ENCODE measurements at places on chromosomes 2 and 18.

- no peak for DNase-seq
These were observed 16.9 kb downstream of the CASP10 start for GRCh38 chr2:201199847-201200246.

DNA sequence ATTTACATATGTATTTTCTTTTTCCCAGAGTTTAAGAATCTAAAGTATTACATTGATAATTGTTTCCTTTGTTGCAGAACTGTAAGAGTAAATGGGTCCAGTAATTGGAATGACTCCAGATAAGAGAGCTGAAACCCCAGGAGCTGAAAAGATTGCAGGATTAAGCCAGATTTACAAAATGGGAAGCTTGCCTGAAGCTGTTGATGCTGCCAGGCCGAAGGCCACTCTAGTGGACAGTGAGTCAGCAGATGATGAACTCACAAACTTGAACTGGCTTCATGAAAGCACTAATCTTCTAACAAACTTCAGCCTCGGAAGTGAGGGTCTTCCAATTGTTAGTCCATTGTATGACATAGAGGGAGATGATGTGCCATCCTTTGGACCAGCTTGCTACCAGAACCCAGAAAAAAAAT is 183.8 kb upstream of the STON1 start:
- DNase-seq, result no peak

- no peak for DNase-seq
These were observed 28.9 kb upstream of the ITGA6 start for GRCh38 chr2:172398440-172398839.

GRCh38 chr2:237987268-237987667 is 20.5 kb downstream of the UBE2F start:
- no peak for DNase-seq

- DNase-seq, result no peak
These were observed 1228.7 kb upstream of the DDX18 start for GRCh38 chr2:116585669-116586327.

- no peak for DNase-seq
These were observed 15.9 kb upstream of the CPS1 start for GRCh38 chr2:210540471-210540870.

DNA sequence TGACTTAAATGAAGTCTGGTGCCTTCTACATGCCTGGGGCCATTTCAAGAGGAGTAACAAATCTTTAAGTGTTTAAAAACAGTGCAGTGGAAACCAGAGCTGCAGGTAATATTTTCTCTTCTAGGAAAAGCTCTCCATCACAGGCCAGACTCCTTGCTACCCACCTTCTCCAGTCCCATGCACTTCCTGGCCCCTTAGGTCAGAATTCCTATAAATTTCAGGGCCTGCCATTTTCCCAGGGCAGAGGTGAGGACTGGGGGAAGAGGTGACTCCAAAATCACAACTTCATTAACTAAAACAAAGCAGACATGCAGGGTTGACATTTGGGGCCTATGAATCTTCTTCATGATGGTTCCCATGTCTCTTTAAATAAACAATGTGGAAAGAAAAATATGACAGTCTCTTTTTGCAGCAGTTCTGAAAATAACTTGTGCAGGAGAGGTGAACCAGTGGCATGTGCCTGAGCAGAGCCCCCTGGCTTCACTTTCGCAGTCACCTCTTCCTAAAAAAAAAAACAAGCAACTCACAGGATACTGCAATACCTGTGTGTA is 63.7 kb upstream of the TANC1 start:
- DNase-seq, result no peak

- no peak for DNase-seq
These were observed 74.4 kb upstream of the CYP20A1 start for GRCh38 chr2:203164311-203164935.

DNA sequence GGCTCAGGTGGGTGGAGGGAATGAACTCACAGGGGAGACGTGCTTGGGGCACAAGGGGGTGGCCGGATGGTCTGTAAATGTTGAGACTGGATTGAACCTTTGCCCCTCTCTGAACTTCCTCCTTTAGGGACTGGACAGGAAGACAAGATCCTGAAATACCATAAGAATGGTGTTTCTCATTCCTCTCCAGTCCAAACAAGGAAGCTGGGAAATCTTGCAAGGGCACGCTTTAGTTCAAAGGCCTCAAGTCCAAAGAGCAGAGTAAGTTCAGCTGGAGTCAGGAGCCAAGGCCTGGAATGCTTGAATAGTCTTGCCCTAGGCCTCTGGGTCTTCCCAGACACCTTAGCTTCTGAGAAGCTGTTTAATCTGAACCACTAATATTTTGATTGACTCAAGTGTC is 52.4 kb upstream of the SIX3 start:
- DNase-seq, result no peak

GRCh38 chr2:196370381-196370780 is 199.0 kb upstream of the STK17B start:
- DNase-seq, result no peak

- DNase-seq, result no peak
These were observed 434.1 kb upstream of the CHST9 start for GRCh38 chr18:27619090-27619772.

- no peak for DNase-seq
These were observed 36.3 kb downstream of the ZNF516 start for GRCh38 chr18:76458522-76459311.

DNA sequence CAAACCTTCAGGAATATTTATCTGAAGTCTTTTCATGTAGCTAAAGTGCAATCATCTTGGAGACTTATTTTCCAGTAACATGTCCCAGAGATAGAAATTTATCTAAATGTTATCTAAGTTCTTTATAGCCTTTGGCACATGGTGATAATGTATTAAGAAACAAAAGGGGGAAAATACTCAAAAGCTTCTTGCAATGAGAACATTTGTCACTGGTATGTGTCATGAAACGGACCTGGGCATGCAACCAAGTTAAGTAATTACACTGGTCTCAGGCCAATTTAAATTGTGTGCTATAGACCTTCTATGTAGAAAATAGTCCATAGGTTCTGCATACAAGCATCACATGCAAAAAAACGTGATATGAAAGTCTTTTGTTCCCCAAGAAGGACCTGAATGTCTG is 136.2 kb downstream of the SLC8A1 start:
- DNase-seq, result no peak

DNA sequence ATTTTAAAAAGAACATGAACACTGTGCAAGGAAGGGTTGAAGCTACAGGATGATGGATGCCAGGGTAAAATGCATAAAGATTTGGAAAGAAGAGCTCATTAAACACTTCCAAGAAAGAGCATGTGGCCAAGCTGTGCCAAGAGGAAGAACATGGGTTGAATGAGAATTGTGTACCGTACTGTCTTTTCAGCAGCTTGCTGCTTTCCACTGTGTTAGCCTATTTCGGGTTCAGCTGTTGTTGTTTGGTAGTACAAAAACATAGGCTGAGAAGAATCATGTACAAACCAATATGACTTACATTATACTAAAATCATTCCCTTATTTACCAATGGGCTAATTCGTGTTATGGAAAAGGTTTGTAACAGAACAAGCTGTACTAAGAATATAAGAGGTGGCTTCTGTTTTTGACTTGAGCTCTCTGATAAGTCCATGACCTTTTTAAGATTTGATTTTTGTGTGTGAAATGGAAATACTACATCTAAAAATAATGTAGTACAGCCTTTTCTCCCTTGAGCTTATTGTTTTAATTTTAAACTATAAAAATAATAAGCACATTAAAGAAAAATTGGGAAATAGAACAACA is 188.3 kb upstream of the STON1 start:
- no peak for DNase-seq

DNA sequence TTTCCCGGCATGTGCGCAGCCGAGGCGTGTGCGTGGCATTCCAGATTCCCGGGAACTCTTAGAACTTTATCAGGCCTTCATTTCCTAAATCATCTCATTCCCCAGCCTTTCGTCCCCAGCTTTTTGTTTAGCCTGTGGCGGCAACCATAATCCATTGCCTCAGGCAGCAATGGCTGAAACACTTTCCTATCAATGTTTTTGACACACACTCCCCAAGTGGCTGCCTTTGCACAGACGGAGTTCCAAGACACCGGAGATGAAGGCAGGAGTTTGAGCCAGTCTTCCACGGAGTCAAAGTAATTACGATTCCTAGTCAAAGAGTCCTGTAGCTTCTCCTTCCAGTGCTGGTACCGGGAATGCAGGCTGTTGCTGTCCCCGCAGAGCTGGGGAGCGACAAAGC is 64.8 kb downstream of the KCNG2 start:
- no peak for DNase-seq

- DNase-seq, result no peak
These were observed 567.4 kb downstream of the ARHGAP15 start for GRCh38 chr2:143696651-143697050.

DNA sequence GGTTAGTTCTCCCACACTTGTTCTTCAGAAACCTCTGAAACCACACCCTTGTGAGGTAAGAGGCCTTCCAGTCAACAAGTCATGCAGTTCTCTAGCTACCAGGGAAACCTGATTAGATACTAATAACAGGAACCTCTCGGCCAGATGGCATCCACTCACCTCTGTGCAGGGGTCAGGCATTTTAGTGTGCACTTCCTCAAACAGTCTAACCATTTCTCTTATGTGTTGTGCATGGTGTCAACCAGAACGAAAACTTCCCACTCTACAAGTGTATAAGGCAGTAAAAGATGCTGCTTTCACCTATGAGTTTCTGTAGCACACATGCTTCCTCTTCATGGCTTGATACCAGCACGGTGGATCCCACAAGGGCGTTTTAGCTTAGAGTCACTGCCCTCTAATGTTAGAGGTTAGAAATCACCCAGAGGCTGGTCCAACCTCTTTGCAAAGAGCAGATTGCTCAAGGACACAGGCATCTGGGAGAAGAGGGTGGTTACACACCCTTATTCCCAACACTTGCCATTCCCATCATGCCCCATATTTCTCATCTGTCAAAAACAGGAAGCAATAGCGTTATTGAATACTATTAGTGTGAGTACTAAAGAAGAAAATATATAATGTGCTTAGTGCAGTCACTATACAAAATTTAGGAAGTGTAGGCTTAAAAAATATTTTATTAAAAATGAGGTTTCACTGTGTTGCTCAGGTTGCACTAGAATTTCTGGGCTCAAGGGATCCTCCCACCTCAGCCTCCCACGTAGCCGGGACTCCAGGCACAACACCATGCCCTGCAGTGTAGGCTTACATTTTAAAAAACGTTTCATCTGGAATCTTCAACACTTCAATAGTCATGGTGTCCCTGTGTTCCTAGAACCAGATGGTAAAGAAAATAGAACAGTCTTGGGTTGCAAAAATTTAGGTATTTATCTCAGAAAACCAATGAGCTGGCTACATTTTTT is 34.5 kb upstream of the RAB31 start:
- peak; percentile 42 for DNase-seq

- DNase-seq, result no peak
These were observed 1.0 kb upstream of the MOGAT1 start for GRCh38 chr2:222670191-222671038.

DNA sequence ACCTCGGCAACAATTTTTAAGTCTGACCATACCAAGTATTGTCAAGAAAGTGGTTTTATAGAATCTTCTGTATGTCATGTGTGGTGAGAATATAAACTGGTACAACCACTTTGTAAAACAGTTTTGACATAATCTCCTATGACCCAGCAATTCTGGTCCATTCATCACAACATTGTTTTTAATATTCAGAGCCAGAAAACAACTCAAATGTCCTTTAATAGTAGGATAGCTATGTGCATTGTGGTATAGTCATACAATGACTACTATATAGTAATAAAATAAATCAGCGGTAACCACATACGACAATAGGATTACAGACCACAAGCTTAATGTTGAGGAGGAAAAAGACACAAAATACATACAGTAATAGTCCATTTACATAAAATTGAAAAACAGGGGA is 175.2 kb upstream of the SPATS2L start:
- DNase-seq, result no peak

DNA sequence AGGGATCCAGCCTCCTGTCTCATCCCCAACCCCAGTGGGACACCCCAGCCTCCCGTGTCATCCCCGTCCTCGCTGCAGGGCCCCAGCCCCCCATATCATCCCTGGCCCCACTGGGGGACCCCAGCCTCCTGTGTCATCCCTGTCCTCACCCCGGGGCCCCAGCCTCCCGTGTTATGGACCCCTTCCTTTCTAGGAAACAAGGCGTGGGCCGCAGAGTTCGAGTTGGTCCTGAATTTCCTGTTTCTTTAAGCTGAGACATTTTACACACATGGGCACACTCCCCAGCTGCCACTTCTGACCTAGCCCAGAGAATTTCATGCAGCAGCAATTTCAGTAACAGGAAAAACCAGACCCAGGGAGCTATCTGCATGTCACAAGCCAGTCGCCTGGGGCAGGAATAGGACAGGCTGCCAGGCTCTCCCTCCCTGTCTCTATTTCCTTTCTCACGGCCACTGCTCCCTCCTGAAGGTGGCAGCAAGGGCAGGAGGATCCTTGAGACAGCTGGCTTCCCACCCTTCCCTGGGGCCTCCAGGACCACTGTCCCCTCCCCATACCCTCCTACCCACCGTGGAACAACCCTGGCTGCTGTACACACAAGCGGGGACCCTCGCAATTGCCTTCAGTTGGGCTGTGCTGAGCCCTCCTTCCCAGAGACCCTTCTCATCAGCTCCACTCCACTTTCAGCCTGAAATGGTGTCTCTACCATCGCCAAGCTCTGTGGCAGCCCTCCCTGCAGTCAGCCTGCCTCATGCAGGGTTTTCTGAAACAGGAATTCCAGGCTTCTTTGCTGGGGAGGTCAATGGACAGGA is 141.9 kb upstream of the ID2 start:
- DNase-seq, result no peak

GRCh38 chr18:36396190-36396589 is 98.7 kb downstream of the FHOD3 start:
- DNase-seq, result no peak

DNA sequence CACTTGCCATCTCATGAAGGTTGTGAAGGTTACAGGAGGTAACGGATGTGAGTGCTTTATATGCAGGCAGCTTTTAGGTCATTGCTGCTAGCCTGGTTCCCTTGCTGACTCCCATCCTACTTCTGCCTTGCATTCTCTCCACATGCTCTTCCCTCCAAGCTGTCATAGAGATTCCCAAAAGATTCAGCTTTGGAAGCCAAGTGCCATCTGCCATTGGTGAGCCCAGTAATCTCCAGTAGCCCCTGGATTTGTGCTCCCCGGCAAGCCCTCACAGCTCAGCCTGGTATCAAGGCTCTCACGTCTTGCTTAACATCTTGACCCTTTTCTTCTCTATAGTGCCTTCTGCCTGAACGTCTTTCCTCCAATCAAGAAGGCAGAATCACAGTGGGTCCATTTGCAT is 61.6 kb downstream of the MYT1L start:
- no peak for DNase-seq

DNA sequence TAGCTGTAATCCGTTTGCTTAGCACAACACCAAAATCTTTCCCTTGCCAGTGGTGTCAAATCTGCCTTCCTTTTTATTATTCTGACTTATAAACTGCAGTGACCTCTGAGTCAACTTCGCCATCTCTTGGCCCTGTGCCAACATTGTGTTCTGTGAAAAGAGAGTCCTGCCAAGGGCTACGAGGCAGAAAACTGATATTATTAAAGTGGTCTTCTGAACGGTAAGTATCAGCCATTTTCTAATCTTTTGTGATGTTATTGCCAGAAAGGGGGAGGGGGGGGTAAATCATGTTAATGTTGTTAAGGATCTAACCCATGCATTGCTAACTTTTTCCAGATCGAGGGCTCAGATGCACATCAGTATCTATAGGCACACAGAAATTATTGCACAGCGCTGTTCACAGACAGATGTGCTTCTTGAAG is 121.5 kb upstream of the LTBP1 start:
- no peak for DNase-seq
